ENCODE measurements at places on chromosomes 2 and 18. TPM values are rescaled to one million over a fixed set of nuclear protein-coding genes. Genes with fewer than 3 reads are reported as not detected.

The CYB5A gene
- total RNA-seq = 117 TPM

The CAVIN2 gene
- total RNA-seq = 71.1 TPM

The PTMA gene
- 779 TPM for total RNA-seq

The MLPH gene
- 25.5 TPM for total RNA-seq

Data from sciatic nerve (tissue), 2 donors.